ENCODE measurements at places on chromosomes 3 and 15.

DNA sequence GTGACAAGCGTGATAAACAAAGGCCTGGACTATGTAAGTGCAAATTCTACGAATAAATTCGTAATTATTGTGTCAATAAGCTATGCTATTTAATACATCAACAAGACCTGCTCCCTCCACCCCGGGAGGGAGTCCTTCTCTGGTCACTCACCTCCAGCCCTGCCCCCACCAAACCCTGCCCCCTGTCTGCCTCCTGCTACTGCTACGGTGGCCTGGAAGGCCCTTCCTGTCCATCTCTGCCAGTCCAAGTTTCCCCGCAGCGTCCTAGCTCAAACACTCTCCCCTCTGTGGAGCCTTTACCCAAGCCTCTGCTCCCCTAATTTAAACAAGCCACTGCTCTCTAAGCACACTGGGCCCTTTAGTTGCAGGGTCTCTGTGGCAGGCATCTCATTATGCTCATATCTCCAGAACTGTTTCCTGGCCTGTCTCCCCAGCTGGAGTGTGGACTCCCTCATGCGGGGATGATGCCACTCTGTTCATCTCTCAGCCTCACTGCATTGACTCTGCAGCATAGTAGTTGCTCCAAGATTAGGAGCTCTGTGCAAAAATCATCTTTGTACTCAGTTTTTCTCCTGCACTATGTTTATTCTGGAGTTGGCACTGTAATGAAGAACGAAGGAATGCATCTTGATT, 241.2 kb downstream of the NTRK3 start:
- no peak for DNase-seq

- DNase-seq = no peak
Observed at GRCh38 chr15:100932676-100933348, 13.7 kb downstream of the LRRK1 start.

GRCh38 chr15:32722136-32722535, 4.3 kb downstream of the GREM1 start:
- DNase-seq = no peak

GRCh38 chr3:187616307-187616972, 53.8 kb downstream of the SST start:
- DNase-seq = peak; percentile 62

GRCh38 chr3:49295489-49296058, 18.5 kb upstream of the C3orf62 start:
- DNase-seq = peak; percentile 43

DNA sequence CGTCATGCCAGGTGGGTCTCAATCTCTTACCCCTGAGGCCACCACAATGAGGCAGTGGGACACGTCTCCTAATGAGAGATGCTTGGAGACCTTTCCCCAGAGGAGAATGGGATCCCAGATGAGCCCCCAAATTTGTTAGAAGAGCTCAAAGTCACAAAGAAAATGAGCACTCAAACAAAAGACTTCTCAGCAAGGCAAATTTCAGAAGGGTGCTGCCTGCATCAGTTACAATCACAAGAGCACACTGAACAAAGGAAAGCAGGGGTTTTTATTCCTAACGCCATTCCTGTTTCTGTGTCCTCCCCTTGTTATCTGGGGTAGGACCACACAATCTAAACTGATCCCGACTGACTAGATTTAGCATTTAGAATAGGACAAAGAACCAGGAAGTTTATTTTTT, 50.1 kb downstream of the DLG1 start:
- no peak for DNase-seq

DNA sequence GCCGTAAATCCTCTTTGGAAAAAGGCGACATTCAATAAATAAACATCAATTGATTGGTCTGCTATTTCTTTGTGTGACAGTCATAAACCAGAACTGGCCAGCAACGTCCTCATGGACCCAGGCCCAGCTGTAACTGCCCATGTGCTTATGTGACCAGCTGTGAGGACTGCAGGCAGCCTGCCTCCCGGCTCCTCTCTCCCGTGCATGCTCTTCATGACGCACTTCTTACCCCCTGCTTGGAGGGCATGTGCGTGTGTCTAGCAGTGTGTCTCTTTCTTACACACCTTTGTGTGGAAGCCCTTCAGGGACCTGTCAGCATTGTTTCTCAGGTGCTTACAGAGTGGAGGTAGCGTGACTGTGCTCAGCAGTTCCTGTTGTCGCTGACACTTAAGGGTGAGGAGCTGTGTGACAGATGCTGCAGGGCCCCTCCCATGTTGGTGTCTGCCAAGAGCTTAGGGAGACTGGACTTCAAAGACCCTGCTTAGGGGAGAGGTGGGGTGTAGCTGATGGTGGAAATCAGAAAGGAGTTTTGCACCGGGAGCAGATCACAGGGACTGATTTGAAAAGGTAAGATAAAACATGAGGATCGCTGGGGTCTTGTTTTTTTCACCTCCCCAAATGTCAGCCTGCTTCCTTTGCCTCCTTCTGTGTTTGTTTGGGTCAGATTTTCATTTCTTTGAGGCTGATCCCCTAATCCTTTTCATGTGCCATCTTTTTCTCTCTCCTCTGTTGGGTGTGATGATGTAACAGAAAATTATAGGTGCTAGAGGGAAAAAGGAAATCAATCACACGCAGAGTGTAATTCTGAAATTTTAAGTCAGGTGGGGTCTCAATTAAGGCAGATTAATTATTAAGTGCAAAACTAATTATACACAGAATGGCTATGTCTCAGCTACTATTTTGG, 2.1 kb downstream of the PODXL2 start:
- no peak for DNase-seq

DNA sequence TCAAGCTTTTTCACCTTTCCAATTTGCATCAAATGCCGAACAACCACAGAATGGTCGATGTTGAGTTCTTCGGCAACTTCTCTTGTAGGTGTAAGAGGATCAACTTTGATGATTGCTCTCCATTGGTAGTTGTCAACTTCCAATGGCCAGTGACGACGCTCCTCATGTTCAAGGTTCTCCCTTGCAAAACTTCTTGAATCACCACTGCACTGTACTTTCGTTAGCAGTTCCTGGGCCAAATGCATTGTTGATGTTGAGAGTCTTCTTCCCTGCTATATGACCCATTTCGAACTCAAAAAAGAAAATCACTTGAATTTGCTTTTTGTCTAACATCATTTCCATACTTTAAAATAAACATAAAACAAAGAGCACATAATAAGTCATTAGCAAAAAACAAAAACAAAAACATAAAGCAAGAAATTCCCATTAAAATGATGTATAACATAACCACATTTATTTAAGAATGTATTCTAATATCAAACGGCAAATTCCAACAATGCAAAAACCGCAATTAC, 71.2 kb upstream of the AP4E1 start:
- no peak for DNase-seq

DNA sequence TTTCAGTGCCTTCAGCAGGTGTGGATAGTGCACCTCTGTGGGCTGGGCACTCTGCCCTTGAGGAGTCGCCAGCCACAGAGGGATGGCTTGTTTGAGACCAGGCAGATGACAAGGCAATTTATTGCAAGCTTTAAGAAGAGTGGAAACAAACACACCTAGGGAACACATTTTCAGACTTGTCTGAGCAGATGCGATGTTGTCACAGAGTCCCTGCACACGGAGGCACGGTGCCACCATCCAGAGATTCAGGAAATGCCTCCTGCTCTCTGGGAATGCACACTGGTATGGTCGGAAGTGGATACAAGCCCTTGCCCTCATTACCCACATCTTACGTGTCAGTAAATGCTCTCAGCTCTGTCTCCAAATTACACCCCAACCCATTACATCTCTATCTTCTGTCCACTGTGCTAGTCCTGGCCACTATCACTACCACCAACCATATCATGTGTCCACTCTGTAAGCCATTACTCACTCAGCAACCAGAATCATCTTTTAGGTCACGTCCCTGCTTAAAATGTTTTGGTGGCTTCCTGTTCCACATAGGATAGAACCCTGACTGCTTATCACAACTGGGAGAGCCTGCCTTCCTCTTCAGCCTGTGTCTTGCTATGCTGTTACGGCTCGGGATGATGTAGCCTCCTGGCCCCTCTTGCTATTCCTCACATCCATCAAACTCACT, 196.9 kb downstream of the SLCO3A1 start:
- DNase-seq = no peak

- DNase-seq = no peak
Observed at GRCh38 chr3:110236976-110237610, 834.5 kb upstream of the NECTIN3 start.

DNA sequence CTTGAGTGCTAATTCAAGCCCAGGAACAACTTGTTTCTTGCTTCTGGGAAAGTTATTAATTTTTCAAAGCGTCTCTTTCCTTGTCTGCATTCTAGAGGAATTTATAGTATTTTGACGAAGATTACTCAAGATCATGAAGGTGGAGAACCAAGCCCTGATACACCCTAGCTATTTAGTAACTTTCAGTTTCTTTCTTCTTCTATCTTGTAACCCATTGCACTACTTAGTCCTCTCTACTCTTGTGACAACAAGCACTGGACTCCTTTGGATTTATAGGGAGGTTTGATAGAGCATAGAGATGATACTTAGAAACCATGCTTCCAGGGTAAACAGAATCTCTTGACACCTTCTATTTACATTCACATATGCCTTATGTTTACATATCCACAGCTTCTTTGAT, 203.3 kb upstream of the GRM7 start:
- DNase-seq = no peak

GRCh38 chr3:51354731-51355615, 30.1 kb upstream of the MANF start:
- no peak for DNase-seq

- DNase-seq = no peak
Observed at GRCh38 chr3:98540346-98540745, 8.6 kb downstream of the GPR15 start.

DNA sequence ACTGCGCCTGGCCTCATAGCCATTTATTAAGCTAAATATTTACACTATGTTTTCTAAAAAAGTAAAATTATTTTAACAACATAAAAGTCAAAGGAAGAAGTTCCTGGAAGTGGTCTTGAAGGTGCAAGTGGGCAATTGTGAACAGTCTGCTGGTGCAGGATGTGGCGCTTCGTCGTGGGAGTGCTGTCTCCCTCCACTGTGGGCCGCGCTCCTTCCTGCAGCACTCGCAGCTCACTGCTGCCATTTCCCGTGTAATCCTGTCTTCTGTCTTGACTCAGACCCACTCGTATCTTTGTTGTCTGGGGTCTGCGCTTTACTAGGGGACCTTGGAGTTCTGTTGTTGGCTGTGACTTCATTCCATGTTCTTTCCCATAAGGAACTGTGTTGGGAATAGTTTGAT, 56.3 kb downstream of the APBA2 start:
- DNase-seq = peak; percentile 35

GRCh38 chr3:70889162-70890019, 577.0 kb upstream of the MDFIC2 start:
- no peak for DNase-seq

- no peak for DNase-seq
Observed at GRCh38 chr3:65788461-65788860, 250.3 kb downstream of the MAGI1 start.

DNA sequence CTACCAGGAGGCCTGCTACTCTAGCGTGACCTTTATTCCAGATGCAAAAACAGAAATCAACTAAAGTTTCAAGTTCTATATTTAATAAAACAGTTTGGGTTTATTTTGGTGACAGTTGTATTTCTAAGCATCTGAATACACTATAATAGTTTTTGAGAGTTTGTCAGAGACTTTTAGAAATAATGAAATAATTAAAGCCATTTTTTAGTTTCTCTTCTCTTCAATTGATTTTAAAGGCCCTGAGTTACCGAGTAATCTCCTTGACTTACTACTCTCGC, 523.4 kb downstream of the CADM2 start:
- no peak for DNase-seq

DNA sequence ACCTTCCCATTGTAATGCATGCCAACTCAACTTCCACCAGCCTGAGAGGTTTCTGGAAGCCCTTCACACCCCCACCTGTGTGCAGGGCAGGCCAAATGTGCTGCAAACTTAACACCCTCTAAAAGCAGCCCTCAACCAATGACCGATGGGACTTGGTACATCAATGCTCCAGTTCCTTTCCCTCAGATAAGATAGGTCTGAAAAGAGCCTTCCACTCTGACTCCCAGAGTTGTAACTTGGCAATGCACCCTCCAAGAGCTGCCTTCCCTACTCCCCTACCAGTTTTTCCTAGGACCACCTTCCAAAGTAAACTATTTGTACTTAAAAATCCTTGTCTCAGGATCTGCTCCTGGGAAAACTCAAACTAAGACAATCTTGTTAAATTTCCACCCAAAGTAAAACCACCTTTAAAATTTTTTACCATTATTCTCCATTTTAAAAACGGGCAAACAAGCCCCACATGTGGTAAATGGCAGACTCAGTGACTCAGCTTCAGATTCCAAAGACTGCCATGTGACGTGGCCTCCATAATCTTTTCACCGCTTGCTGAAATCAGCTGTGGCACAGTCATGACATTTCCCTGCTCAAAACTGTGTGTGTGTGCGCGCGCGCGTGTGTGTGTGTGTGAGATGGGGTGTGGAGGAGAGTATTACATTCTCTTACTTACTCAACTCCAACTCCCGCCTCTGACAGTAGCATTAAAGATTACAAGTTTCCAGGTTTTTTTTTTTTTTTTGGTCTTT, 17.2 kb downstream of the RASGRP1 start:
- no peak for DNase-seq

DNA sequence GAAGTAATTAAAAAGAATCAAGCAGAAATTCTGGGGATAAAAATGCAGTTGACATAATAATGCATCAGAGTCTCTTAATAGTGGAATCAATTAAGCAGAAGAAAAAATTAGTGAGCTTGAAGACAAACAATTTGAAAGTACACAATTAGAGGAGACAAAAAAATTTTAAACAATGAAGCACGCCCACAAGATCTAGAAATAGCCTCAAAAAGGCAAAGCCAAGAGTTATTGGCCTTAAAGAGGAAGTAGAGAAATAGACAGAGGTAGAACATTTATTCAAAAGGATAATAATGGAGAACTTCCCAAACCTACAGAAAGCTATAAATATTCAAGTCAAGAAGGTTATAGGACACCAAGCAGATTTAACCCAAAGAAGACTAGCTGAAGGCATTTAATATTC, 113.3 kb downstream of the TBC1D2B start:
- no peak for DNase-seq

DNA sequence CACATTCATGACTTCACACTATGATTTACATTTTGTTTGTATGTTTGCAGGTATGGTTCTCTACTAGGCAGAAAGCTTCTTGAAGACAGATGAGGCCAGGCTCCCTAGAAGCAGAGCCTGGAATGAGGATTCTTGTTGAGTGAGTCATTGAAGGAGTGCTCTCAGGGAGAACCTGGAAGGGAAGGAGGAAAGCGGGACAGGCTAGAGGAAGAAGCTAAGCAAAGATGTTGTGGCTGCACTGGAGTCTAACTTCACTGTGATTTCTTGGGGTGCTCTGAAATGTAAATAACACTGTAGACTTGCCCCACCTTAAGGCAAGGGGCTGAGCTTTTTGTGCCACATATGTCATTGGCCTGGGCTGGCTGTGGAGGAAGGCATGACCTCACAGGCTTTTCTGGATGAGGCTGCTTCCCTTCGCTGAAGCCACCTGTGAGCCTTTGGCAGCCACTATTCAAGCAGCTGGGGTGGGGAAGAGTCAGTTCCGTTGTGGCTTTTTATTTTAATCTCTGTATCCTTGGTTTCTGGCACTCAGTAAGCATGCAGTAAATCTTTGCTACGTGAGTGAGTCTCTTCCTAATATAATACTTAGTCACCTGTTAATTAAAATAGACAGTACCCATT, 307.3 kb downstream of the SV2B start:
- DNase-seq = peak; percentile 88

- DNase-seq = no peak
Observed at GRCh38 chr3:108501535-108501934, 8.9 kb downstream of the MYH15 start.

- no peak for DNase-seq
Observed at GRCh38 chr3:4808637-4809036, 170.6 kb upstream of the BHLHE40 start.

Data from DND-41 (cell line).